ENCODE measurements at places on chromosomes 16 and 17.

DNA sequence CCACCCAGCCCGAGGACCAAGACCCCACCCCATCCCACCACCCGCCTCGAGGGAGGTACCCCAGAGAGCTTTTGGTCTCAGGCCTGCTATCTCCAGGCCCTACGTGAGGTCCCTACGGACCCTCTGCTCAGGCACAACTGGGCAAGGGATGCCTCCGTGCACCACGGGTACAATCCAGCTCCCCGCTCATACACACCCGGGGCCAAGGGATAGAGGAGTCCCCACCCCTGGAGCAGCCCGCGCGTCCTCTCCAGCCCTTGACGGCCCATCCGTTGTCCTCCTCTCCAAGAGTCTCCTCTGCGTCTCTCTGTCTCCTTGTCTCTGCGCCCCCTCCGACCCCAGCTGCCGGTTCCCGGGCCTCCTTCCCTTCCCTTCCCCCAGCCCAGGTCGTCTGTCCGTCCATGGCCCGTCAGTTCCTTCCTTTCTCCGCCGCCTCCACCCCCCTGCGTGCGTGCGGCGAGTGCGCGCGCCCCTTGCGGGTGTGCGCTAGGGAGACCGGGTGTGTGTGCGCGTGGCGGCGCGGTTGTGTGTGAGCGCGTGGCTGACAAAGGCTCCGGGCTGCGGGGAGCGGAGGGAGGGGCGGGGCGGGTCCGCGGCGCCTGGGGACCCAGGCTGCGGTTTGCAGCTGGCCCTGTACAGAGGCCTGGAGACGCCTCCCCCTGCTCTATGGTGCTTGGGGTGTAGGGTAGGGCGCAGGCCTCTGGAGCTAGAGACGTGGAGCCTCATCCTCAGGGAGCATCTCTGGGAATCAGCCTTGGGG lies 930 bp downstream of the SPNS2 start:
- peaks cover 13% of the 10 kb centered on the region for H3K4me1 ChIP-seq
- no peaks in the 10 kb centered on the region for H3K36me3 ChIP-seq
- peak overlapping the region; percentile 46 for H3K4me3 ChIP-seq
- peaks cover 47% of the 10 kb centered on the region for H3K27me3 ChIP-seq
- DNase-seq = peak; percentile 75
- no peak overlapping the region for H3K27ac ChIP-seq

DNA sequence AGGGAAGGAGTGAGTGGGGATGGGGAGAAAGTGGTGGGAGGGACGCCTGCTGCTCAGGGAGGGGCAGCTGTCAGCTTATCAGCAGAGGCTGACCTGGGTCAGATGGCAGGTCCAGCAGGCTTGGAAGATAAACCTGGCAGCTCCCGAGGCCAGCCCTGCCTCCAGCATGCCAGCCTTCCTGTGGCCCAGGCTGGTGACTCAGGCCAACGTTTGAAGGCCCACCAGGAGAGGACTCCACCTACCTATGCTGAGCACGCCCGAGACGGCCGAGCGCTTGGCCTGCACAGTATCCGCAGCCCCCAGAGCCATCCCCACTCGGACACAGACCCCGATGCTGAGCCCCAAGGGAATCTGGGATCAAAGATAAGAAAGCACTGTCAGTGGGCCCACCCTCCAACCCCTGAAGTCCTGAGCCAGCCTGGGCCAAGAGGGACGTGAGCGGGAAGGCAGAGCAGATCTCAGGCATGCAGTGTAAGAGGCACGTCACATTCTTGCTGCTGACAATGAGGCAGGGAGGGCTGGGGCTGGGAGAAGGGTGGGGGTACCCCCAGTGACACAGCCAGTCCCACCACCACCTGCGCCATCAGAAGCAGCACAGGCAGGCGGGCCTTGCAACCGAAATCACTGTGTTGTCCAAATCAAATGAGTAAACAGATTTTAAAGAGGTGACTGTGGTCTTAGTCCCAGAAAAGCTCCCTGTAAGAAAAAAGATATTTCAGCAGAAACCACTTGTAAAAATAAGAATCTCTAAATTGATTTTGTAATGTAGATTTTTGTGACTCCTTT lies 12.4 kb downstream of the SLC47A2 start:
- no peak overlapping the region for H3K27ac ChIP-seq
- H3K4me3 ChIP-seq = no peak overlapping the region
- no peaks in the 10 kb centered on the region for H3K27me3 ChIP-seq
- DNase-seq = no peak

GRCh38 chr17:37737971-37738370 lies 6.9 kb downstream of the HNF1B start:
- no peak overlapping the region for H3K4me3 ChIP-seq
- no peak overlapping the region for H3K27ac ChIP-seq
- H3K27me3 ChIP-seq = peaks cover 42% of the 10 kb centered on the region
- H3K36me3 ChIP-seq = no peaks in the 10 kb centered on the region
- no peak for DNase-seq

DNA sequence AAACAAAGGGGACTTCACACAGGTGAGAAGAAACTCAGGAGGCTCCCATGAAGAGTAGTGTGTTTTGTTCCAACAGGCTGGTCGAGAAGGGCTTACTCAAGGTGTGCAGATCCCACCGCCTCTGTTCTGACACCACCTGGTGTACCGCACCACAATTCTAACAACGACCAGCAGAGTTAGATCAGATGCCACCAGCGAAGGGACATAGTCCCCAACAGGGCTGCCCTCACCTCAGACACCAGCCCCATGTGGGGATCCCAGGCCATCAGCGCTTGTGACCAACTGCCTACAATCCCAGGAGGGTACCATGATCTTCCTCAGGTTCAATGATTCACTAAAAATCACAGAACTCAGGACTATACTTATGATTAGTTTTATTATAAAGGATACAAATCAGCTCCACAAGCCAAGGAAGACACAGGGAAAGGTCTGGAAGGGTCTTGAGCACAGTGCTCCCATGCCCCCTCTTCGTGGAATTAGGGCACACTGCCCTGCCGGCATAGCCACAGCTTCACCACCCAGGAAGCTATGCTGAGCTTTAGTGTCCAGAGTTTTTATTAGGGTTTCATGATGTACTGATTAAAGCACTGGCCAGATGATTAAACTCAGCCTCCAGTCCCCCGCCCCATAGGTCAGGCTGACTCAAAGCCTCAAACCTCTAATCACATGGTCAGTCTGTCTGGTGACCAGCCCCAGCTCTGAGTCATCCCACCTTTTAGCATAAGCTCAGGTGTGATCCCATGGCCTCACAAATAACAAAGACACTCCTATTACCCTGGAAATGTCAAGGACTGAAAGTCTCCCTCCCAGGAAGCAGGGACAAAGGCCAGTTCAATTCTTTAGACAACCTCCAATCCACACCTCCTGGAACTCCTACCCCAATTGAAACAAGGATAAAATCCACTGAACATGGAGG lies 26.0 kb downstream of the TRIM25 start:
- no peak for DNase-seq
- H3K4me3 ChIP-seq = no peak overlapping the region
- H3K27ac ChIP-seq = no peak overlapping the region
- peaks cover 4% of the 10 kb centered on the region for H3K4me1 ChIP-seq
- peaks cover 10% of the 10 kb centered on the region for H3K36me3 ChIP-seq
- H3K27me3 ChIP-seq = no peaks in the 10 kb centered on the region

GRCh38 chr16:88830258-88830657 lies 18.5 kb upstream of the APRT start:
- H3K27me3 ChIP-seq = no peaks in the 10 kb centered on the region
- H3K4me1 ChIP-seq = no peaks in the 10 kb centered on the region
- no peak overlapping the region for H3K4me3 ChIP-seq
- no peaks in the 10 kb centered on the region for H3K36me3 ChIP-seq

- no peaks in the 10 kb centered on the region for H3K36me3 ChIP-seq
- DNase-seq = no peak
- H3K4me3 ChIP-seq = no peak overlapping the region
Observed at GRCh38 chr17:68821860-68822696, 133.1 kb downstream of the ABCA8 start.

- no peak overlapping the region for H3K4me3 ChIP-seq
- no peak overlapping the region for H3K27ac ChIP-seq
- no peaks in the 10 kb centered on the region for H3K27me3 ChIP-seq
- DNase-seq = no peak
- no peaks in the 10 kb centered on the region for H3K36me3 ChIP-seq
- H3K4me1 ChIP-seq = no peaks in the 10 kb centered on the region
Observed at GRCh38 chr16:81798311-81799137, 19.4 kb downstream of the PLCG2 start.

GRCh38 chr17:11986942-11987329 lies 10.3 kb downstream of the ZNF18 start:
- H3K27ac ChIP-seq = no peak overlapping the region
- no peak overlapping the region for H3K4me3 ChIP-seq

GRCh38 chr17:42937712-42938596 lies 26.3 kb downstream of the AARSD1 start:
- H3K27me3 ChIP-seq = no peaks in the 10 kb centered on the region
- no peak overlapping the region for H3K4me3 ChIP-seq
- H3K4me1 ChIP-seq = no peaks in the 10 kb centered on the region
- H3K36me3 ChIP-seq = no peaks in the 10 kb centered on the region
- DNase-seq = peak; percentile 55
- H3K27ac ChIP-seq = no peak overlapping the region

GRCh38 chr16:67773099-67773498 lies 33.3 kb downstream of the RANBP10 start:
- DNase-seq = no peak
- no peak overlapping the region for H3K27ac ChIP-seq
- H3K36me3 ChIP-seq = no peaks in the 10 kb centered on the region
- no peaks in the 10 kb centered on the region for H3K4me1 ChIP-seq

- H3K4me1 ChIP-seq = no peaks in the 10 kb centered on the region
- H3K4me3 ChIP-seq = no peak overlapping the region
- no peaks in the 10 kb centered on the region for H3K36me3 ChIP-seq
- no peak for DNase-seq
- H3K27ac ChIP-seq = no peak overlapping the region
Observed at GRCh38 chr17:27810211-27810901, 10.0 kb upstream of the NOS2 start.

DNA sequence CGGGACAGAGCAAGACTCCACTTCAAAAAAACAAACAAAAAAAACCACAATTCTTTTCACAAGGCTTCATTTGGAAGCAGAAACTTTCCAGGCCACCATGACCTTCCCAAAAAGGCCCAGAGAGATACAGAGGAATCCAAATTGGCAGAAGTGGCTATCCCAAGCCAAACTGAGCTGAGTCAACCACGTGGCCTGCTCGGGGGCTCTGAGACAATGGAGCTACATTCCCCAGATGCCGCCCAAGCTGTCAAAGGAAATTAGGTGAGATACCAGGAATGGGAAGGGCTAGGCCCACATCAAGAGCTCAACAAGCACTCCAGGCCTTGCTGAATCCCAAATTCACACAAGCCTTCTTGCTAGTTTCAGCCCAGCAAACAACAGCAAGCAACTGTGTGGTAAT lies 5.7 kb upstream of the EXOSC6 start:
- H3K36me3 ChIP-seq = peaks cover 50% of the 10 kb centered on the region
- no peaks in the 10 kb centered on the region for H3K4me1 ChIP-seq
- no peak overlapping the region for H3K27ac ChIP-seq
- no peak overlapping the region for H3K4me3 ChIP-seq

GRCh38 chr17:44383363-44383762 lies 6.1 kb downstream of the ITGA2B start:
- peaks cover 21% of the 10 kb centered on the region for H3K4me1 ChIP-seq
- no peak for DNase-seq
- H3K27me3 ChIP-seq = peaks cover 29% of the 10 kb centered on the region
- H3K27ac ChIP-seq = no peak overlapping the region
- H3K4me3 ChIP-seq = no peak overlapping the region

- H3K27me3 ChIP-seq = peaks cover 8% of the 10 kb centered on the region
- H3K36me3 ChIP-seq = no peaks in the 10 kb centered on the region
- peaks cover 11% of the 10 kb centered on the region for H3K4me1 ChIP-seq
- no peak overlapping the region for H3K4me3 ChIP-seq
- no peak overlapping the region for H3K27ac ChIP-seq
Observed at GRCh38 chr16:89197633-89198416, 2.5 kb downstream of the SLC22A31 start.

DNA sequence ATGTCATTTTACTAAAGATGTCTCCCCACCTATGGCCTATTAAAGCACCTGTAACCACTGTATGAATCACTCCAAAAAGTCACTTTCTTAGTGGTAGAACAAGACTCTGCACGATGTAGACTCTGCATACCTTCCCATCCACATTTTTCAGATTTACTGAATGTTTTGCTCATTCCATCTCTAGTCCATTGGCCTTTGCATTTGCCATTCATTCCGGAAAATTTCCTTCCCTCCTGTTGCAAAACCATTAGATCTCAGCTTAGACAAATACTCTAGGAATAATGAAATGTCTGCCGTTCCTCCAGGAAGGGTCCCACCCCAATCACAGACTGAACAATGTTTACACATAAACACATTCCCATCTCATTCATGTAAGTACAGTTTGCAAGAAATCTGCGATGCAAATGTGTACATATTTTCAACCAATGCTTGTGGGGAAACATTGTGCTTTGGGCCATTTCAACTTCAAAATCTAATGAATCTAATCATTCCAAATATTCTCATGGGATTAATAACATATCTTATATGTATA lies 146.3 kb upstream of the XYLT1 start:
- no peaks in the 10 kb centered on the region for H3K36me3 ChIP-seq
- no peaks in the 10 kb centered on the region for H3K27me3 ChIP-seq
- no peak overlapping the region for H3K27ac ChIP-seq
- no peaks in the 10 kb centered on the region for H3K4me1 ChIP-seq
- H3K4me3 ChIP-seq = no peak overlapping the region

- no peaks in the 10 kb centered on the region for H3K27me3 ChIP-seq
- no peak overlapping the region for H3K4me3 ChIP-seq
- H3K27ac ChIP-seq = no peak overlapping the region
- H3K36me3 ChIP-seq = no peaks in the 10 kb centered on the region
- DNase-seq = no peak
Observed at GRCh38 chr17:13827118-13827517, 225.4 kb upstream of the HS3ST3A1 start.

DNA sequence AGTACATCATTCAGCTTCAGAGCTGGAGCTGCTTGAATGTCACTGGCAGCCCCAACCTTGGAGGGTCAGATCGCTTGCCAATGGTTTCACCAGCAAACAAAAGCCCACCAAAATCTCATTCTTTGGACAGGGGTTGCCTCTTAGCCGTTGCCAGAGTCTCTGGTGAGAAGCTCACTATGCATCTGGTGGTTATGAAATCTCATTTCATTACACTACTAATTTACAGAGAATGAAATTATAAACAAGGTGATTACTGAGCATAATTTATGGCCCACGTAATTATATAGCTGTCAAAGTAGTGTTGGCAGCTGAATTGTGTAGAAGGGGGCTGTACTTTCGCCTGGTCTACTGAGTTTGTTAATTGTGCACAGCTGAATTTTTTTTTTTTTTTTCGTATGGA lies 688.9 kb upstream of the KIF2B start:
- H3K27ac ChIP-seq = no peak overlapping the region
- H3K27me3 ChIP-seq = no peaks in the 10 kb centered on the region
- H3K36me3 ChIP-seq = no peaks in the 10 kb centered on the region
- H3K4me1 ChIP-seq = no peaks in the 10 kb centered on the region
- no peak for DNase-seq

- DNase-seq = no peak
- H3K4me1 ChIP-seq = peaks cover 9% of the 10 kb centered on the region
- no peaks in the 10 kb centered on the region for H3K27me3 ChIP-seq
- H3K4me3 ChIP-seq = peak overlapping the region; percentile 80
Observed at GRCh38 chr17:4998027-4998731, 429 bp downstream of the KIF1C start.

Data from H1 (cell line).